CD8-positive, alpha-beta memory T cell (primary cell): ENCODE measurements at places on chromosomes 5 and 9. TPM values are rescaled to one million over a fixed set of nuclear protein-coding genes. Genes with fewer than 3 reads are reported as not detected.
A peak's percentile ranks its signal among the peaks of the same experiment; 100 is the strongest.

- no peak for DNase-seq
Measured at GRCh38 chr5:135747824-135748223, 86.6 kb upstream of the SLC25A48 start.

Gene RLN1
- 1.1 TPM for total RNA-seq

GRCh38 chr9:69085569-69086283 is 50.2 kb downstream of the FXN start:
- DNase-seq: no peak

- peak; percentile 75 for DNase-seq
Measured at GRCh38 chr5:151213803-151214613, 9.9 kb downstream of the CCDC69 start.

- no peak for DNase-seq
Measured at GRCh38 chr9:91951944-91952520, 2.0 kb upstream of the ROR2 start.
